ENCODE measurements at places on chromosomes 16 and 17.

DNA sequence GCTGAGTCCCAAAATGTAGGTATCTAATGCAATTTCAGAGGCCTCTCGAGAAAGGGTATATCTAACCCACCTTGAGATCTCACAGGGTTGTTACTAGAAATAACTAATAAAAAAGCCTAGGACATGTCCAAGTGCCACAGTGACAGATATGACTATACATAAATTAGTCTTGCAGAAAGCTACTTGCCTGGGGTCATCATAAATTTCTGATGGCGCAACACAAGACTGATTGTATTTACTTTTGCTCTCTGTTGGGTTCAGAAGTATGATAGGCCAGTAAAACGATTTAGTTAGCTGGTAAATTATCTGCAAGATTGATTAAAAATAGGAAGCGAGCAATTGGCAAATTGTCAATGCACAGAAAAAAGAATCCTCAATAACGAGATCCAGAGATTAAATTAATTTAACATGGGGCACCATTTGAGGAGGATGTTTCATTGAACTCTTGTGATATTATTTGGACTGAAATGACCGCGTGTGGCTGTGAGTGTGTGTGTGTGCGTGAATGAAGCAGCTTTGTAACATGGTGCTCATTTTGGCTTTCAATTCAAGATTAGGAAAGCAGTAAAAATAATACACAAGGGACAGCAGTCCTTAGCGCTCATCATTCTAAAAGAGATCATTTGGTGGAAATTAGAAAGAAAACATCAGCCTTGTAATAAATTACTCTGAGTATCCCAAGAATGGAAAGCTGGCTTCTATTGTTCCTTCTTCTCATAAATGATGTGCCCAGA, 157.4 kb upstream of the ZFHX3 start:
- DNase-seq: no peak

- no peak for DNase-seq
Measured at GRCh38 chr17:33498069-33498468, 205.0 kb upstream of the ASIC2 start.

- no peak for DNase-seq
Measured at GRCh38 chr16:65070831-65071432, 50.9 kb downstream of the CDH11 start.

GRCh38 chr16:11596572-11597226, 10.0 kb upstream of the LITAF start:
- no peak for DNase-seq

DNA sequence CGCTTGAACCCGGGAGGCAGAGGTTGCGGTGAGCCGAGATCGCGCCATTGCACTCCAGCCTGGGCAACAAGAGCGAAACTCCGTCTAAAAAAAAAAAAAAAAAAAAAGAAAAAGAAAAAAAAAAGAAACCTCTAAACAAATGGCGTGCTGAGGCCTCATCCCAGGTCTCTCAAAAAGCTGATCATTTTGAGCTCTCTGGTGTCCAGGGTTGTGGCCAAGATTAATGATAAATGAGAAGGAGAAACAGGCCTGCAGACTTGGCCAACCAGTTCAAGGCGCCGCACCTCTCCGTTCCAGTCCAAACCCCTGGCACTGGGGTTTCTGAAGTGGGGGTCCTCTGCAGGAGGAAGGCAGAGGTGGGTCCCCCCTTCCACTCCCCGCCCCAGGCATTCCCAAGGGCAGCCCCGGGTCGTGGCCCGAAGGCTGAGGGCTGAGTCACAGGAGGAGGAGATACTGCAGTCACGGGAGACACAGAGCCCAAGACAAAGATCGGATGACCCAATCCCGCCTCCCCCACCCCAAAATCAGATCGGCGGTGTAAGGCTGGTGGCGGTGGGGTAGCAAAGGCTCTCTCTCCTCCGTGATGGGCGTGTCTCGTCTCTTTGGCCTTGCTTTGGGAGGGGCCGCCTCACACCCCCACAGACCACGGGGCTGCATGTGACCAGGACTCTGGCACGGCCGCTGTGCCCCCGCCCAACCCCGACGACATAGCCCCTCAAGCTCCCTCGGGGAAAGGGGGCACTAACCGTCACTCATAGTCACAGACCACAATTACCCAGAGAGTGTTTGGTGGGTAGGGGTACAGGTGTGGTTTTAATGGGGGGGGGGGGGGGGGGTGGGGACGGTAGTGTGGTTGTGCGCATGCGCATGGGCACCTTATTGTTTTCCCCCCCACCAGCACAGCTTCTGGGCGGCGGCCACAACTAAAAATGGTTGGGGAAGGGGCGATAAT, 1.1 kb downstream of the VAT1 start:
- peak; percentile 41 for DNase-seq

DNA sequence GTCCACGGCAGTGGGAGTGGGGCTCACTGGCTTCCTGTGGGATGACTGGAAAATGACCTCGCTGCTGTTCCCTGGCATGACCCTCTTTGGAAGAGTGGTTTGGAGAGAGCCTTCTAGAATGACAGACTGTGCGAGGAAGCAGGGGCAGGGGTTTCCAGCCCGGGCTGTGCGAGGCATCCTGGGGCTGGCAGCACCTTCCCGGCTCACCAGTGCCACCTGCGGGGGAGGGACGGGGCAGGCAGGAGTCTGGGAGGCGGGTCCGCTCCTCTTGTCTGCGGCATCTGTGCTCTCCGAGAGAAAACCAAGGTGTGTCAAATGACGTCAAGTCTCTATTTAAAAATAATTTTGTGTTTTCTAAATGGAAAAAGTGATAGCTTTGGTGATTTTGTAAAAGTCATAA, 7.8 kb upstream of the RNF213 start:
- peak; percentile 94 for DNase-seq

- peak; percentile 99 for DNase-seq
Measured at GRCh38 chr16:4616047-4616811, 1.5 kb upstream of the UBALD1 start.

DNA sequence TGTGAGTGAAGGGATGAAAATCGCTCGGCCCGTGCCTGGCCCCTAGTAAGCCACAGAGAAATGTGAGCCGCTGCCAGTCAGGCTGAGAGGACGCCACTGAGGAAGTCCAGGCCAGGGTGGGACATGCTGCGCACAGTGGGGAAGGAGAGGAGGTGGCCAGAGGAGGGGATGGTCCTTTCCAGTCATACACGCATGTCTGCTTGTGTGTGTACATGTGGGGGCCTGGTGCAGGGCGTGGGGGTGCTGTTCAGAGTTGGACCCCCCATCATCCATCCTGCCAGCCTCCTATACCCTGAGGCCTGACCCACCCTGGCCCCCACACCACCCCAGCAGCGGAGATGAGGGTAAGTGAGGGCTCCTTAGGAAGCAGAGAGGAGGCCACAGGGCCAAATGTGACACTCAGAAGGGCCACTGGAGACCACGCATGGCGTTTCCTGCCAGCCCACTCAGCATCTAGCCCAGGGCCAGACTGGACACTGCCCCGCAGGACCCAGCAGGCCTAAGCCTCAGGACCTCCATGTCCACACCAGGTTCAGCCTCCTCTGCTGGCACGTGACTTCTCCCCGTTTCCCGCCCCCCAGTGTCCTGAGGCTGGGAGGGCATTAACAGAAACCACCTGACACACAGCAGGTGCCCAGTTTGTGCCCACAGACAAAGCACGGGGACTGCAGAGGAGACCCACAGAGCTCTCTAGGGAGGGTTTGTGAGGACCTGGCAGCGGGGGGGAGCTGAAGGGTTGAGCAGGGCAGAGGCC, 7.0 kb downstream of the DOC2A start:
- no peak for DNase-seq

DNA sequence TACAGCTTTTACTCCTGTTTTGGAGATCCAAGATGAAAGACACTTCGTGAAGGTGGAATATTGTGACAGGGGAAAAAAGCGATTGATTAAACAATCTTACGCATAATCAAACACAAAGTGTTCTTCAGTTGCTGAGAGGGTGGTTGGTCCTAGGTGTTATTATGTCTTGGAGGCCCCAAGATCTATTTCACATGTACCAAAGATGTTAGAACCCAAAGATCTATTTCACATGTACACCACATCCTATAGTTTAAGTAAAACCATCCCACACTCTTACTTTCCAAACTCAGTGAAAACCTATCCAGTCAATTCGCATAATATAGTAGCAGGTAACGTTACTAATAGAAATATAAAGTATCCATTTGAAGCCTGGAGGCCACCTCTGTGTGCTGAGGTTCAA, 242.6 kb upstream of the MAF start:
- DNase-seq: no peak

DNA sequence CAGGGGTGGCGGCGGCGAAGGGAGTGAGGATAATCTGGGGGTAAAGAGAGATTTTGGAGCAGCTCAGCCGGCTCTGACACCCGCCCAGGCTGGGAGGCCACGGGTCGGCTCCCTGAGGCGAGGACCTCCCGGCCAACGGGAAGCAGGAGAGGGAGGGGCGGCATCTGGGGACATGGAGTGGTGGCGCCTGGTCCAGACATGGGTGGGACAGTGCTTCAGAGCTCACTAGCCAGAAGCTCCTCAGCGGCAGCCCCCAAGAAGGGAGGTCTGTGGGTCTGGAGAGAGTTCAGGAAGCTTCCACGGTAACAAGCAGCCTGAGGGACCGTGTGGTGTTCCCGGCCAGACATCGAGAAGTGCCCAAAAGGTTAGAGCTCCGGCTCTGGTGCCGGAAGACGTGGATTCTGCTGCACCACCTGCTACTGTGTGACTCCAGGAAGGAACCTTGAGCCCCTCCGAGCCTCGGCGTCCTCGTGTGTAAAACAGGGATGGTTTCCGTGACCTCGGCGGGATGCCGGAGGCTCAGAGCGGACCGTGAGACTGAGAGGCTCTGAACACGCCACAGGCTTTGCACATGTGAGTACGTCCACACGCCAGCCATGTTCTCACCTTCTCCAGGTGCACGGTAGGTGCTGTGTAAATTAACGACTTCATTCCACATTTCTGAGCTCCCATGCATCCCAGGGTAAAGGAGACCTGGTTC, 56.9 kb downstream of the TIMM22 start:
- DNase-seq: no peak

DNA sequence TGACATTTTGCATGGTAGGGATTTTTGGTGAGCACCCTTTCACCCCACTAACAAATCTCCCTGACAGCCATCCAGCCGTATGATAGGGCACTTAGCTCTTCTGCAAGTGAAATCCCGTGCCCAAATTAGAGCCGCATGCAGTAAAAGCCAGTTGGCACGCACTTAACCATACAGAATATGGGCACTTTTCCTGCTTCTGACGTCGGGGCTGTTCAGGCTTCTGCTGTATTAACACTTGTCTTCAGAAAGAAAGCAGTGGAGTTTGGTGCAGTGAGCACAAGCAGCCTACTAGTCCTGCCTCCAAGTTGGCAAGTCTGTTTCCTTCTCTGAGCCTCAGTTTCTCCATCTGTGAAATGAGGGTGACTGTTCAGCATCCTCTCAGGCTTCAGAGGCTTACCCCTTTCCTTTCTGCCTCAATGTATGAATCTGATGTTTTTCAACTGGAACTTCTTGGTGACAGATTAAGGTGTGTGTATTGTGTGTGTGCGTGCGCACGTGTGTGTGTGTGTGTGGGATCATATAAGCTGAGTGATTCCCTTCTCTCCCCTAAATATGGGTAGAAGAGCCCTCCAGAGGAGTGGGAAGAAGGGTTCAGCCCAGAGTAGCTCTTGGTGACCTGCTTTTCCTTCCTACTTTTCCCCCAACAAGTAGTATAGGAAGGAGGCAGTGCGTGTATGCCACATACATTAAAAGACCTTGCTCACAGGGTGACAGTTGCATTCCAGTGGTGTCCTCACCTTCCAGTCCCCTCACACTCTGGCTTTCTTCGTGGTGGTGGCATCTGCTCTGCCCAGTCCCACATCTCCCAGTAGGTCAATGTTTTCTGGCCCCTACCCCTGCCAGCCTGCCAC, 19.0 kb downstream of the IGF2BP1 start:
- no peak for DNase-seq

- no peak for DNase-seq
Measured at GRCh38 chr17:74147056-74147835, 56.2 kb upstream of the RPL38 start.

GRCh38 chr17:66647391-66647983, 187.4 kb upstream of the CACNG5 start:
- no peak for DNase-seq

DNA sequence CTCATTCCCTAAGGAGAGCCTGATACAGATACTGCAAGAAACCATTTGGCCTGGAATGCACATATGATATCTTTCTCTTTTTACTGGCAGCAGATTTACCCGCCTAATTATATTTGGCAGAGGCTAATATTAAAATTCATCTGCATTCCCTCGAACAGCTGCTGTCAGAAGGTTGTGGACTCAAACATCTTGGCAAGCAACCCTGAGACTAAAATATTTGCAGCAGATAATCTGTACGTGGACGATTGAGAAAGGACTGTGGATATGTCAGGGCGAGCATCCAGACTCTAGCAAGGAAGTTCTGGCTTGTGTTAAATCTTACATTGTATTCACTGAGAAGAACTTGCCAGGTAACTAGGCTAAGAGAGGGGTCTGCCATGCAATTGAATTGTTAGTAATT, 65.2 kb downstream of the SNX20 start:
- no peak for DNase-seq

GRCh38 chr17:3923466-3924190, 7.4 kb upstream of the P2RX1 start:
- DNase-seq: no peak

DNA sequence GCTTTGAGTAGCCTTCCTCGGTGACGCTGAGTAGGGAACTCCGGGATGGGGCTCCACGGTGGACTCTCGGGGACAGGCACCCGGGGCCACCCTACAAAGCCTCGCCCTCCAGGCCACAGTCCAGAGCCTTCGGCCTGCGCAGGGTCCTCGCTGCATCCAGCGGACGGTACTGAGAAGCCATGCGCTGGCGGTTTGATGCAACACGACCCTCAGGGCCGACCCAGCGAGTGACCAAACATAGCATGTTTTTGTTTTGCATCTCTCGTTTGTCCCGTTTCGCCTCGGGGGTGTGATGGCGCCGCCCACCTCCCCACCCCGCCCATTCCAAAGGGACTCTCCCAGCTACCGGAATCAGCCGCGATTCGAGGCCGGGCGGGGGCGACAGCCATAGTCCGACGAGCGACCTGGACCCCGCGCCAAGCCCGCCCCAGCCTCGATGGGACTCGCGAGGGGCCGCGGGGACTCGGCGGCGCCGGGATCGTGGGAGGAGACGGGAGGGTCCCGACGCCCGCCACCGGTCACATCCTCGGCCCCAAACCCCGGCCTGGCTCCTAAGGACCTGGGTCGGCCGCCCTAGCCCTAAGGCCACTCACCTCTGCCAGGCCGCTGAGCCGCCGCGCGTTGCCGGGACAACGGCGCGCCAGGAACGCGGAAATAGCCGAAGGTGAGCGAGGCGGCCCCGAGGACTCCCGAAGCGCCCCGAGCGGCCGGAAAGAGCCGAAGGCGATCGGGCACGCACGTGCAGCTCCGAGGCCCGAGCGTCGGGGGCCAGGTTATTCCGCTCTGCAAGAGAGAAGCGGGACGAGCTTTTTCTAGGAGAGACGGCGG, 1.6 kb downstream of the IFT140 start:
- DNase-seq: peak; percentile 86

DNA sequence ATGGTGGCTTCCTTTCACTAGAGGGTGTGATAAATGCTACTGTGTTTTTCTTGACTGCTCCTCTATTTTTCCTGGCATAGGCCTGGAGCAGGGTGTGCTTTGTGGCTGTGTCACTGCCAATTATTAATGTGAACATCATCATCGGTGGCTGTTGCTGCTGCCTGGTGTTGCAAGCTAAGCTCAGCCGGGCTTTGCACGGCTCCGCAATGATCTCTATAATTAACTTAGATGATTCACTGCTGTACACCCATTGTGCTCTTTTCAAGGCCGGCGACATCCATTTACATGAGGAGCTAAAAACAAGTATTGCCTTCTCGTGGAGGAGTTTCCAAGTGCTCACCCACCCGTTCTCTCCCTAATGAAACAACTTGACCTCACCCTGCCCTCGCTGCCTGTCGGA, 160.1 kb upstream of the IRX3 start:
- DNase-seq: no peak

Data from activated CD4-positive, alpha-beta T cell treated with anti-CD3 and anti-CD28 coated beads for 4 hours (primary cell).